Activated CD8-positive, alpha-beta memory T cell treated with anti-CD3 and anti-CD28 coated beads, Interleukin-2, amount 10 ng/mL, durations not matched to agents 7 days and 5 days (primary cell): ENCODE measurements at places on chromosomes 11 and 22.

DNA sequence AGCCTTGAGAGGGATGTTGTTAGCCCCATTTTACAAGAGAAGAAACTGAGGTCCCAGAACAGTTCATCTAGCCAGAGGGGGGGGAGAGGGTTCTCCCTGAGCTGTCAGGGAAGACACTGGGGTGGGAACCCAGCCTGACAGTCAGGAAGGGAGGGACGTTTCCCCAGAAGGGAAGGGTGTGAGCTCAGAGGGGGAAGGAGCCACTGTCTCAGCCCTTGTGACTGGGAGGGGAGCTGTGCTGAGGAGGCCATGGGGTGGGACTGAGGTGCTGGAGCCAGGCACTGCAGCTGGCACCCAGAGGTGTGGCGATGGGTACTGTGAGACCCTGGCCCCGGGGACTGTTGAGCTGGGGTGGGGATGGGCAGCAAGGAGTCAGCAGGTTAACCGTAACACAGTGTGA is 35.7 kb downstream of the DAGLA start:
- H3K4me1 ChIP-seq = no peaks in the 10 kb centered on the region
- no peak overlapping the region for H3K4me3 ChIP-seq
- H3K27me3 ChIP-seq = peaks cover 23% of the 10 kb centered on the region
- DNase-seq = no peak
- H3K27ac ChIP-seq = no peak overlapping the region

DNA sequence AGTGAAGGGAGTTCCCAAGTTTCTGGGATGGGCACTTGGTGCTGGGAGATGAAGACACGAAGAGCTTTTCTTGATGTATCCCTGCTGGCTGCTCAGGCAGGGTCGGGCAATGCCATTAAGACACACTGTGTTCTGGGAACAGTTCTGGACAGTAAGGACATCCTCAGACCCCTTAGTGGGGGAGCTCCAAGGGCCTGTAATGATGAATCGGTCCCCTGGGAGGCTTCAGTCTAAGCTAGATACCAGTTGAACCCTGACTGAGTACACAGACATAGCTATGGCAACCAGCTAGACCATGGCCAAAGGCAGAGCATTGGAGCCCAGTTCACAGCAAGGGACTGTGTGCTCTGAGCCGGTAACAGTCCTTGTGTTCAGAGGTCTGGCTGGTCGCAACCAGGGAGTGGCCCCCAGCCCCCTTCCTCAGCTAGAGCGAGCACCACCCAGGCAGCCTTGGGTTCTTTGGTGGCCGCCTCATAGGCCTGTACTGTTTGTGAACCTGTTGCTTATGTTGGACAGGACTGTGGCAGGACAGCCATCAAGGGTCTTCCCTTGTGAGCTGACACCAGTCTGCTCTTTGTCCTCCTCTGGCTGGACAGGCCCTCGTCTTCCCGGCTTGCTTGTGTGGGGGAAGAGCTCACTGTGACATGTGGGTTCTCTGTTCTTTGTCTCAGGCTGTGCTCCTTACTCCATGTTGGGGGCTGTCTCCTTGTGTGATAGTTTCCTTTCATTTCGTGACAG is 25.0 kb downstream of the MED15 start:
- peaks cover 46% of the 10 kb centered on the region for H3K36me3 ChIP-seq
- H3K4me3 ChIP-seq = no peak overlapping the region
- DNase-seq = no peak
- no peaks in the 10 kb centered on the region for H3K27me3 ChIP-seq
- H3K27ac ChIP-seq = peak overlapping the region; percentile 26

DNA sequence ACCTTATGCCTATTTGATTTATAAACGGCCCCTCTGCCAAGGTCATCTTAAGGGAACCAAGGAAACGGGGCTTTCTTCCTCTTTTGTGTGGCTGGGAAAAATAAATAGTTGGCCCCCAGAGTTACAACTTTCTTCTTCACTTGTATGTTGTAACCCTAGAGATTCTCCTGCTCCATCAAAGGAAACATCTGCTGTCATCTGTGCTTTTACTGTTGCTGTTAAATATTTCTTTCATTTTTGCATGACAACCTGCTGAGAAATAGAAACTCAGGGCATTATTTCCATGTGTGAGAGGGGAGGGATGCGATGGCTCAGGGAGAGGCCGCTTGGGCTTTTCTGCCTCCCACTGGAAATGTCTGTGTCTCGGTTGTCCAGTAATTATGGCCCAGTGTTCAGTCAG is 21.8 kb upstream of the CDC42EP2 start:
- H3K27me3 ChIP-seq = no peaks in the 10 kb centered on the region
- no peak overlapping the region for H3K27ac ChIP-seq
- DNase-seq = no peak
- H3K4me3 ChIP-seq = no peak overlapping the region

DNA sequence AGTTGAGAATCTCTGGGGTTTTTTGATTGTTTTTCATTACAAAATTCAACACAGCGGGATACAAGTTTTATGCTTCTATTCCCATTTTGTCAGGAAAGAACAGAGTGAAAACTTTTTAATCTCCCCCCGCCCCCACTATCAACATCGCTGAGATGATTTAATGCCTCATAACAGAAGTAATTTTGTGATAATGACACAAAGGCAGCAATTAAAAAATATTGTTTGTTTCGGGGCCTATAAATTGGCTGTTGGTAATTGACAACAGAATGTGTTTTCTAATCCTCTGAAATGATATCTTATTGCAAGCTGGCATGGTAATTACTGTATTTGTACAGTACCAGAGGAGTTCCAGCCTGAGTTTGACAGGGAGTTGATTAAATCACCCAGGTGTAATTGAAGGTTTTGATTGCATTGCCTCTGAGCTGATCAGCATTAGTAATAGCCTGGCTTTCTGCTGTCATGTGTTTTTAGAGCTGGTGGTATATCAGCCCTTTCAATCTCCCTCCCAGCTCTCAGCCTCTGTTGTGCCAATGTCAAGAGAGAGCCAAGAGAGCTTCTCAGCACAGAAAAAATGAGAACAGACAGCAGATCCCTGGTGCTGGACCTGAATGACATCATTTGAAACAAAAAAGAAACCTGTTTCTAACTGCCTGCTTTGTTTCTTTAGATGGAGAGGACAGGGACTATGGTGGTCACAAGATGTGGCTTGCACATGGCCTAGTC is 265.1 kb downstream of the FAM76B start:
- no peak for DNase-seq
- H3K36me3 ChIP-seq = no peaks in the 10 kb centered on the region
- H3K4me1 ChIP-seq = no peaks in the 10 kb centered on the region
- H3K4me3 ChIP-seq = no peak overlapping the region
- H3K27me3 ChIP-seq = peaks cover 8% of the 10 kb centered on the region

DNA sequence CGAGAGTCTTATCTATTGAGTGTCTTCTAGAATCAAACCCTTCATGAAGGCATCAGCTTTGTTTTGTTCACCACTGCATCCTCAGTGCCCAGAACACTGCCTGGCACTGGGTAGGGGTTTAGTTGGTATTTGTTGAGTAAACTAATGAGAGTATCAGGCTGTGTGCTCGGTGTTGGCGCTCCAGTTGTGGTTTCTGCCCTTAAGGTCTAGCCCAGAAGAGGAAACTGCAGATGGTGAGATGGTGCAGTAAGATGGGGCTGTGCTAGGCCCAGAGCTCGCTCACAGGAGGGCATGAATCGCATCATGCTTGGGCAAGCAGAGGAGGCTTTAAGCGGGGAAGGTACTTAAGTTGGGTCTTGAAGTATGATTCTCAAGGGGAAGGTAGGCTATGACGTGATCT is 97.2 kb downstream of the FBXO7 start:
- H3K4me1 ChIP-seq = peaks cover 13% of the 10 kb centered on the region
- no peak overlapping the region for H3K4me3 ChIP-seq
- H3K27me3 ChIP-seq = peaks cover 35% of the 10 kb centered on the region
- no peak for DNase-seq
- no peak overlapping the region for H3K27ac ChIP-seq

- H3K4me3 ChIP-seq = peak overlapping the region; percentile 70
- no peak for DNase-seq
- H3K27me3 ChIP-seq = peaks cover 2% of the 10 kb centered on the region
Measured at GRCh38 chr22:46250783-46251125, 661 bp upstream of the CDPF1 start.

DNA sequence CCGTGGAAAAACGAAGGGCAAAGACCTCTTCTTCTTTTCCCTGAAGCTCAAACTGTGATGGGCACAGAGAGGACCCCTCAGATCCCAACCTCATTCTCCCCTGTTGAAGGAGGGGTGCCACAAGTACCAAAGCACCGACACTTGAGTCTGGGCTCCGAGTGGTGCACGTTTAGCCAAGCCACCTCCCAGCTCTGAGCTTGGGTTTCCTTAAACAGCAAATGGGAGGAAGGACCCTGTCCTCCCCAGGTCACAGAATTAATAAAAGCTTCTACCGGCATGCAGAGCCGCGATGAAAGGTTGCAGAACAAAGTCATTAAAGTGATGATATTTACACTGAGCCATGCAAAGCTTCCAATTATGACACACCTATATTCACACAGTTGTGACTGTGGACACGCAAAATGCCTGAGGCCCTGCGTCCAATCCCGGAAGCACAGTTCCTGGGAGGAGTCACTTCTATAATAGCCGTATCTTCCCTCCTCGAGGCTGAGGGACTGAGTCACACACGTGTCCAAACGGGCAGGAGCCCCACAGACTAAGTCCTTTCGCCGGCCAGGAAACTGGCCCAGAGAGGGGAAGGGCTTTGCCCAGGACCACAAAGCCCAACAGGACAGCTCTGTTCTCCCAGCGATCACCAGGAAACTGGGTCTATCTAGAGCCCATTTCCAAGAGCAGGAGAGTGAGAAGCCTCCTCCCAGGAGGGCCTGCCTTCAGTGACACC is 922 bp upstream of the CSNK1E start:
- no peaks in the 10 kb centered on the region for H3K27me3 ChIP-seq
- no peak for DNase-seq
- peaks cover 38% of the 10 kb centered on the region for H3K4me1 ChIP-seq
- peak overlapping the region; percentile 79 for H3K27ac ChIP-seq

DNA sequence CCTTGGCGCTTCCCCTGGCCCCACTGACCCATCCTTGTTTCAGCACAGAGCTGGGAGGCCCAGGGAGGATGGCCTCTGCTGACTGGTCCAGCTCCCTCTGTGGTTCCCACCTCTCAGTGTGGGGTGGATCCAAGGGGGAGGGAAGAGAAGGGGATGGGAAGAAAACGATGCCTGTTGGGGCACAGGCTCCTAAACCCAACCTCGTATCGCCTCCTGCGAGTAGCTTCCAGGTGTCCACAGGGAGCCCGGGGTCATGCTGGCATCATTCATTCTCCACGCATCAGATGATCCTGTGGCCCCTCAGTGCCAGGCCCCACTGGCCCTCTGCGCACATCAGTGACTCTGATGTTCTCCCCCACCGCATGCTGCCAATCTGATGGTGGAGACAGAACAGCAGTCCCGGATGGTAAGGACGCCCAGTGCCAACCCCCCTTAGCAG is 5.1 kb downstream of the MYEOV start:
- H3K36me3 ChIP-seq = peaks cover 2% of the 10 kb centered on the region
- no peak overlapping the region for H3K4me3 ChIP-seq
- peaks cover 6% of the 10 kb centered on the region for H3K27me3 ChIP-seq
- peaks cover 59% of the 10 kb centered on the region for H3K4me1 ChIP-seq
- peak overlapping the region; percentile 25 for H3K27ac ChIP-seq

DNA sequence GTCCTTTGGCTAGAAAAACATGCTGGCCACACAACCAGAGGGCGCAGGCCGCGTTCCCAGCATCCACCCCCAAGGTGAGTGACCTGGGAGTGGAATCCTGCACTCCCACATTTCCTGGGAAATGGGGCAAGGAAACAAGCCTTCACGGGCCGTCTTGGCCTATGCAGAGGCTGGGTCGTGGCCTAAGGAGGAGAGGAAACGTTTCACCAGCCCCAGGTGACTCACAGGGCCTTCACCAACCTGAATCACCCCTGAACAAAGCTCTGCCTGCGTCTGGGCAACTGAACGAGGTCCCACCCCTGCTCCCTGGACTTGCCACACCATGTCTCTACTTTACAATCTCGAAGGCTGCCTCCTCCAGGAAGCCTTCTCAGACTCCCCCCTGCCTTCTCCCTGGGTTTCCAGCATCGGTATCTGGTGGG is 13.2 kb downstream of the MYH9 start:
- peaks cover 96% of the 10 kb centered on the region for H3K4me1 ChIP-seq
- peak overlapping the region; percentile 87 for H3K27ac ChIP-seq
- DNase-seq = peak; percentile 68
- H3K4me3 ChIP-seq = peak overlapping the region; percentile 35
- H3K36me3 ChIP-seq = peaks cover 63% of the 10 kb centered on the region

DNA sequence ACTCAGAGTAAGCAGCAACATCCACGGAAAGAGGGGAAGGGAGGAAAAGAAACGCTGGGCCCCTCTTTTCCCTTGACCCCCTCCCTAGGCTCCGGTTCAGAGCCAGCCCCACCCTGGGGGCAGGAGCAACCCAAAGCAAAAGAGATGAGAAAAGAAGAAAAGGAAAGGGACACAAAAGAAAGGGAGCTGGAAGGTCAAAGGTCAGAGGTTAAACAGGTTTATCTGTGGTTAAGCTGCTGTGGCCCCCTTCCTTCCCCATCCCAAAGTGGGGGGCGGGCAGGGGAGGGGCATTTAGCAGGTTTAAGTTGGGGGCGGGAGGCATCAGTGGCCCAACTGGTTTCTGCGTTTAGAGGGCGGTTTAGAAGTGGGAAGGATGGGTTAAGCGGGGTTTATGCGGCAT is 35.6 kb downstream of the SLC22A12 start:
- H3K4me1 ChIP-seq = no peaks in the 10 kb centered on the region
- H3K36me3 ChIP-seq = no peaks in the 10 kb centered on the region
- no peak overlapping the region for H3K27ac ChIP-seq

GRCh38 chr11:13294771-13295579 is 17.4 kb downstream of the BMAL1 start:
- peaks cover 25% of the 10 kb centered on the region for H3K36me3 ChIP-seq
- DNase-seq = no peak
- H3K27ac ChIP-seq = peak overlapping the region; percentile 38
- no peak overlapping the region for H3K4me3 ChIP-seq

GRCh38 chr11:123892031-123892430 is 6.6 kb upstream of the TMEM225 start:
- H3K4me3 ChIP-seq = no peak overlapping the region
- H3K27me3 ChIP-seq = peaks cover 3% of the 10 kb centered on the region
- no peak overlapping the region for H3K27ac ChIP-seq

DNA sequence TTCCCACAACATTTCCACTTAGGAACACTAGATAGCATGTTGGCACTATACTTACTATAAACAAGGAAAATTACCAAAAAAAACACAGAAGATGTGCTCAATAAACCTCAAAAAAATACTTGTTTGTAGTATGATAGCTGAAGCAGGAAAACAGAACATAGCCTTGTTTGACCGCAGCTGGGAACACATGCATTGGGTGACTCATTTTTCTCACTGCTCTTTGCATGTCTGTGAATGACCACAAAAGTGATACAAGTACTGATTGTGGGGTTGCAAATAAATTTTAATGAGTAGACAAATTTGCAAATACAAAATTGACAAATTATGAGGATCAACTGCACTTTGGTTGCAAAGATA is 22.8 kb upstream of the GUCY1A2 start:
- H3K36me3 ChIP-seq = no peaks in the 10 kb centered on the region
- no peak for DNase-seq
- peaks cover 12% of the 10 kb centered on the region for H3K4me1 ChIP-seq
- no peak overlapping the region for H3K4me3 ChIP-seq
- H3K27ac ChIP-seq = no peak overlapping the region

- no peak for DNase-seq
- H3K27me3 ChIP-seq = peaks cover 5% of the 10 kb centered on the region
- H3K27ac ChIP-seq = no peak overlapping the region
- H3K36me3 ChIP-seq = no peaks in the 10 kb centered on the region
- H3K4me1 ChIP-seq = no peaks in the 10 kb centered on the region
Measured at GRCh38 chr11:105273660-105274280, 134.2 kb upstream of the CARD18 start.
